ENCODE measurements at places on chromosomes 5 and 9.
A peak's percentile ranks its signal among the peaks of the same experiment; 100 is the strongest.

GRCh38 chr9:136759436-136760325, 1.6 kb upstream of the LCN8 start:
- peaks cover 7% of the 10 kb centered on the region for H3K27me3 ChIP-seq
- no peak for DNase-seq
- no peak overlapping the region for H3K27ac ChIP-seq
- no peaks in the 10 kb centered on the region for H3K36me3 ChIP-seq
- H3K4me1 ChIP-seq, result no peaks in the 10 kb centered on the region

- peaks cover 24% of the 10 kb centered on the region for H3K4me1 ChIP-seq
- DNase-seq, result no peak
- no peak overlapping the region for H3K4me3 ChIP-seq
- peak overlapping the region; percentile 78 for H3K27ac ChIP-seq
Observed at GRCh38 chr5:143102411-143102810, 301.1 kb downstream of the NR3C1 start.

DNA sequence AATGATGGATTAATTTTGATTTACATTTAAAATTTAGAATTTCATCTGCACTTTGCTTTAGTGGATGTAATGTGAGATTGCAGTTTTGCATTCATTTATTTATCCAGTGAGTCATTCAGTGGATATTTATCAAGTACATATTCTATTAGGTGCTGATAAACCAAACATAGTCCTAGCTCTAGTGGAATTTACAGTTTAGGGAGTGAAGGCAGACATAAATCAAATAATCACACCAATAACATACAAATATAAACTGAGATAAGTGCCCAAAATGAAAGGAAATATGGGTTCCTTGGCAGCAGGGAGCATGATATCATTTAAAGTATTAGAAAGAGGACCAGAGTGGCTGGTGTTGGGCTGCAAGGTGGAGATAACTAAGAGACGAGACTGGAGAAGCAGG, 14.7 kb upstream of the NIPBL start:
- H3K4me3 ChIP-seq, result no peak overlapping the region
- H3K36me3 ChIP-seq, result no peaks in the 10 kb centered on the region
- DNase-seq, result no peak
- H3K27ac ChIP-seq, result no peak overlapping the region
- peaks cover 4% of the 10 kb centered on the region for H3K4me1 ChIP-seq

GRCh38 chr5:36723912-36724311, 117.5 kb downstream of the SLC1A3 start:
- H3K27ac ChIP-seq, result no peak overlapping the region
- no peak for DNase-seq
- no peak overlapping the region for H3K4me3 ChIP-seq
- no peaks in the 10 kb centered on the region for H3K36me3 ChIP-seq
- peaks cover 24% of the 10 kb centered on the region for H3K4me1 ChIP-seq

- DNase-seq, result no peak
- H3K27me3 ChIP-seq, result no peaks in the 10 kb centered on the region
- H3K27ac ChIP-seq, result no peak overlapping the region
- H3K36me3 ChIP-seq, result no peaks in the 10 kb centered on the region
Observed at GRCh38 chr9:138094028-138094427, 216.4 kb downstream of the CACNA1B start.

- no peak overlapping the region for H3K4me3 ChIP-seq
- peaks cover 12% of the 10 kb centered on the region for H3K27me3 ChIP-seq
- no peak for DNase-seq
- H3K36me3 ChIP-seq, result no peaks in the 10 kb centered on the region
- no peak overlapping the region for H3K27ac ChIP-seq
- H3K4me1 ChIP-seq, result no peaks in the 10 kb centered on the region
Observed at GRCh38 chr9:119365291-119366027, 3.8 kb downstream of the BRINP1 start.

- H3K27me3 ChIP-seq, result peaks cover 17% of the 10 kb centered on the region
- H3K4me1 ChIP-seq, result no peaks in the 10 kb centered on the region
- H3K27ac ChIP-seq, result no peak overlapping the region
- DNase-seq, result no peak
- H3K36me3 ChIP-seq, result no peaks in the 10 kb centered on the region
- H3K4me3 ChIP-seq, result no peak overlapping the region
Observed at GRCh38 chr5:64644831-64645230, 45.5 kb upstream of the SHISAL2B start.

DNA sequence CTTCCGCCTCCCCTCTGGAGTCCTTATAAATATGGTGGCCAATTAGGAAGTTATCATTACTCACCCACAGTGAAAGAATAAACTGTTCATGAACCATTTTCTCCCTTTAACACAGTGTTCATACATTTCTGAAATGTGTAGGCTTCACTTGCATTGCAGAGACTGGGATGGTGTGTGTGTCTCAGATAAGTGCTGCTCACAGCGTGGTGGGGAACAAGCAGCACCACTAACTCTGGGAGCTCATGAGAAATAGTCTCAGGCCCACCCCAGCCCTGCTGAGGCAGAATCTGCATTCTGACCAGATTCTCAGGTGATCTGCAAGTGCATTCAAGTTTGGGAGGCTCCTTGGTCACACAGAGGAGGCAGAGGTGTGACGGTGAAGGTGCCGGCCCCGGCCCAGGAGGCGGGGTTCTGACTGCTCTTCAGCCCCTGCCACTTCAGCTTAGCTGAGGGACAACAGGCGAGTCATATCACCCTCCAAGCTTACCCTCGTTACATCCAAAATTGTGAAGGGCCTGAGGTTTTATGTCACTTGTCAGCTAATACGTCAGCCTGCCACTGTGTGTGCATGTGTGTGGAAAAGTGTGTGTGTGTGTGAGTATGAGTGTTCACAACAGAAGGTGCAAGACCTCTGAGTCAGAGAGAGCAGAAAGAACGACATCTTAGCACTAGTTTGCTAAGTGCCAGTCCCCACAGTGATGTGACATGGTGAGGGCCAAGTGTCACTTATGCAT, 34.7 kb downstream of the DAP start:
- no peak for DNase-seq
- H3K4me1 ChIP-seq, result peaks cover 20% of the 10 kb centered on the region
- H3K27ac ChIP-seq, result peak overlapping the region; percentile 65

- H3K4me3 ChIP-seq, result peak overlapping the region; percentile 84
- DNase-seq, result peak; percentile 43
- H3K36me3 ChIP-seq, result no peaks in the 10 kb centered on the region
- H3K4me1 ChIP-seq, result peaks cover 40% of the 10 kb centered on the region
- H3K27me3 ChIP-seq, result no peaks in the 10 kb centered on the region
- peak overlapping the region; percentile 96 for H3K27ac ChIP-seq
Observed at GRCh38 chr5:151094030-151094851, 13.4 kb upstream of the TNIP1 start.

DNA sequence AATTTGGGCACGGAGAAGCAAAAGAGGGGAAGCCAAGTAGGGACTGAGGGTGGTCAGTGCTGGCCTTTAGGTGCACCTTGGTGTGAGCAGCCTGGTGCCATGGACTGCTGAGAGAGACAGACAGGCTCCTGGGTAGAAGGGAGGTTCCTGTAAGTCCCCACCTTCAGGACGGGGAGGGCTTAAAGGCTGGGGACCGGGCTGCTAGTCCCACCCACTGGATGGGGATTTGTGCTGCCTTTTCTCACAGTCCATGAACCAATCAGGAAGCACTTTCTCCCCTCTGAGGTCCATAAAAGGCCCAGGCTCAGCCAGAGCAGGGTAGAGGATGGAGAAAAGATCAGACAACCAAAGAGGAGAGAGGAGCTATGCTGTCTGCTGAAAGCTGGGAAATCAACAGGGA, 15.2 kb downstream of the CDC25C start:
- H3K27me3 ChIP-seq, result no peaks in the 10 kb centered on the region
- H3K4me3 ChIP-seq, result no peak overlapping the region
- DNase-seq, result no peak
- H3K36me3 ChIP-seq, result no peaks in the 10 kb centered on the region
- no peak overlapping the region for H3K27ac ChIP-seq

DNA sequence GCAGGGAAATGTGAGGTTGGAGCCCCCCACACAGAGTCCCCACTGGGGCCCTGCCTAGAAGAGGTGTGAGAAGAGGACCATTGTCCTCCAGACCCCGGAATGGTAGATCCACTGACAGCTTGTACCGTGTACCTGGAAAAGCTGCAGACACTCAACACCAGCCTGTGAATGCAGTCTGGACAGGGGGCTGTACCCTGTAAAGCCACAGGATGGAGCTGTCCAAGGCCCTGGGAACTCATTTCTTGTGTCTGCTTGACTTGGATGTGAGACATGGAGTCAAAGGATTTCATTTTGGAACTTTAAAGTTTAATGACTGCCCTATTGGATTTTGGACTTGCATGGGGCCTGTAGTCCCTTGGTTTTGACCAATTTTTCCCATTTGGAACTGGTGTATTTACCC, 535.0 kb upstream of the MEF2C start:
- no peak for DNase-seq
- no peak overlapping the region for H3K27ac ChIP-seq
- no peaks in the 10 kb centered on the region for H3K27me3 ChIP-seq
- peaks cover 3% of the 10 kb centered on the region for H3K36me3 ChIP-seq
- no peaks in the 10 kb centered on the region for H3K4me1 ChIP-seq

- H3K4me3 ChIP-seq, result no peak overlapping the region
- DNase-seq, result no peak
- no peaks in the 10 kb centered on the region for H3K36me3 ChIP-seq
- no peak overlapping the region for H3K27ac ChIP-seq
- H3K4me1 ChIP-seq, result no peaks in the 10 kb centered on the region
- no peaks in the 10 kb centered on the region for H3K27me3 ChIP-seq
Observed at GRCh38 chr5:9466697-9467096, 79.2 kb downstream of the SEMA5A start.

DNA sequence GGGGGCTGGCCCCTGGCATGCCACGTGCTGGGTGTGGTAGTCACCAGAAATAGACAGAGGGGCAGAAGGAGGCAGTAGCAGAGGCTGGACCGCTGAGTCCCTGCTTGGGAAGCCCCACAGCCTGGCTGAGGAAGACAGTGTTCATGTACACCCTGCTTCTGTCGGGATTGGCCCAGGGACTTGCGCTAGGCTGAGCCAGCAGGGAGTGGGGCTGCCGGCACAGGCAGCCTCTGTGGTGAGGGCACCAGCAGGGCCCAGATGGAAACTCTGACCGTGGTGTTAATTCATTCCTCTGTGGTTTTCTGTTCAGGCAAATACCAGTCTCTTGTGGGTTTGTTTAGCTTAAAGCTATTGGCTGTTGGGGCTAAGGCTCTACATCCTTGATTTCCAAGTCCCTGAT, 108.6 kb upstream of the RAD23B start:
- no peaks in the 10 kb centered on the region for H3K36me3 ChIP-seq
- peaks cover 63% of the 10 kb centered on the region for H3K27me3 ChIP-seq
- H3K4me3 ChIP-seq, result no peak overlapping the region
- DNase-seq, result no peak
- H3K27ac ChIP-seq, result no peak overlapping the region

DNA sequence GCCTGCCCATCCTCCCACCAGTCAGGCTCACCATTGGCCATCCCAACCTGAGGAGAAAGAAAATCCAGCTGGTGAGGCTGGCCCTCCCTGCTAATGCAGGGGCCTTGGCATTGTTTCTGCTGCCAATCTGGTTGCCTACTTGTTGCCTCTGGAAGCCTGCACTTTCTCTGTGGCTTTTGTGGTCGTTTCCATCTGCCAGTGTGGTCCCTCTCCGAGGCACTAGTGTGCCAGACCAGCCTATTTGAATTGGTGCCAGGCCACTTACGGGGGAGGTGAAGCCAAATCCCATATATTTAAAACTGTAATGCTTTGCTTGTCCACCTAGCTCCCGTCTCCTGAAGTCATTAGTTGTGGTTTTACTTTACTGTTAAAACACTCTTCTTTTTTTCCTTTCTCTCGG, 213.4 kb upstream of the ADAMTSL1 start:
- H3K36me3 ChIP-seq, result peaks cover 2% of the 10 kb centered on the region
- no peak for DNase-seq
- no peak overlapping the region for H3K4me3 ChIP-seq
- H3K27me3 ChIP-seq, result peaks cover 66% of the 10 kb centered on the region

DNA sequence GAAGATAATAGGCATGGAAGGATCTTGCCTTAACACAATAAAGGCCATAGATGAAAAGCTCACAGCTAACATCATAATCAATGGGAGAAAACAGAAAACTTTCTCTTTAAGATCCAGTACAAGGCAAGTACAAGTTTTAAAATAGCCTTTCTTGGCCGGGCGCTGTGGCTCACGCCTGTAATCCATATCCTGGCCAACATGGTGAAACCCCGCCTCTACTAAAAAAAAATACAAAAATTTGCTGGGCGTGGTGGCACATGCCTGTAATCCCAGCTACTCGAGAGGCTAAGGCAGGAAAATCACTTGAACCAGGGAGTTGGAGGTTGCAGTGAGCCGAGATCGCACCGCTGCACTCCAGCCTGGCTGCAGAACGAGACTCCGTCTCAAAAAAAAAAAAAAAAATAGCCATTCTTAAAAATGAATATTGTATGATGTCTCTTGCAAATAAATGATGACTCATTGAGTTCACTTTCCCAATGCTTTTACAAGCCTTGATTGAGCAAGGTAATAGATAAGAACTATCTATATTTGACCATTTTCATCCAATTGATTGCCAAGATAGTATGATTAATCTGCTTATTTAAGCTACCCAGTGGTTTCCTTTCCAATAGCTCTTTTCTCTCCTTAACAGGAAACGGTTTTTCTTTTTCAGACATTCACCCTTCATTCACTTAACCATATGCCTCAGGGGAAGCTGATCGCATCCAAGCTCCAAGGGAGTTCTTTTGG, 15.8 kb downstream of the CCDC152 start:
- H3K36me3 ChIP-seq, result no peaks in the 10 kb centered on the region
- H3K27ac ChIP-seq, result no peak overlapping the region
- DNase-seq, result no peak
- no peak overlapping the region for H3K4me3 ChIP-seq

DNA sequence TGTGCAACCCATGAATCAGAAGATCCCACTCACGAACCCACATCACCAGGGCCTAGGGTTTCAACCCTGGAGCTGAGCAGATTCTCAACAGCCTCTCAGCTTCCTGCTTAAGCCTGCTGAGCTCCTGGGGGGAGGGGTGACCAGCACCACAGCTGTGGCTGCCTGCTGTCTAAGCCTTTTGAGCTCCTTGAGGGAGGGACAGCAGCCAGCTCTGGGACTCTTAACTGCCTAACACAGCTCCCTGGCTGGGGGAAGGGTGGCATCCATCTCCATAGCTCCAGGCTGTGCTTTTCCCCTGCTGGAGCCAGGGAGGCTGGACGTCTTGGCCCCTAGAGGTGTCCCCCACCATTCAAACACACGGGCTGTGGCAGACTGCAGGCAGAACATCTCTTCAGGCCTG, 250.3 kb downstream of the DMAC1 start:
- H3K4me1 ChIP-seq, result no peaks in the 10 kb centered on the region
- H3K36me3 ChIP-seq, result no peaks in the 10 kb centered on the region
- no peak overlapping the region for H3K27ac ChIP-seq
- no peak for DNase-seq
- no peak overlapping the region for H3K4me3 ChIP-seq

DNA sequence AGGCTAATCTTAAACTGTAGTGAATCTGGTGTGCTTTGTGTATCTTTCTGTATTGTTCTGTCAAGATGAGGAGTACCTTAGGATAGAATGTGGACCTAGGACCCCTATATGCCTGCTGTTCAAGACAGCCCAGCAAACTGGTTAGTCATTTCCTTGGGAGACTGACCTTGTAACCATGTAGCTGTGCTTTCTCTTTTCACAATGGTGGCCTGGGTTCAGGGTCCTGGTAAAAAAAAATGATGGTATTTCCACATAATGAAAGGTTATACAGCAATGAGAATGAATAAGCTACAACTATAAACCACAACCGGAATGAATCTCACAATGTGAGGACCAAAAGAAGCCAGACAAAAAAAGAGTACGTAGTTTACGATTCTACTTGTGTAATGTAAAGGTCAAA, 36.4 kb upstream of the F2RL1 start:
- peaks cover 2% of the 10 kb centered on the region for H3K4me1 ChIP-seq
- DNase-seq, result no peak
- no peaks in the 10 kb centered on the region for H3K36me3 ChIP-seq
- no peak overlapping the region for H3K4me3 ChIP-seq
- H3K27me3 ChIP-seq, result peaks cover 10% of the 10 kb centered on the region

GRCh38 chr5:178116143-178116885, 3.0 kb downstream of the N4BP3 start:
- H3K27ac ChIP-seq, result peak overlapping the region; percentile 92
- no peaks in the 10 kb centered on the region for H3K36me3 ChIP-seq
- peaks cover 37% of the 10 kb centered on the region for H3K4me1 ChIP-seq
- peak overlapping the region; percentile 76 for H3K4me3 ChIP-seq
- DNase-seq, result peak; percentile 68
